ENCODE measurements at places on chromosomes 6 and 20. TPM values are rescaled to one million over a fixed set of nuclear protein-coding genes. Genes with fewer than 3 reads are reported as not detected.

The VWA7 gene
- total RNA-seq = 6.6 TPM

The CD24 gene
- total RNA-seq = not detected

The CDC25B gene
- 298 TPM for total RNA-seq

The CST4 gene
- not detected for total RNA-seq

The GRIK2 gene
- total RNA-seq = not detected

The RNF114 gene
- 50.1 TPM for total RNA-seq

The TREML1 gene
- not detected for total RNA-seq

The IL17A gene
- not detected for total RNA-seq

The ULBP3 gene
- total RNA-seq = 1.8 TPM

The GSTA2 gene
- not detected for total RNA-seq

The BPI gene
- total RNA-seq = not detected

The SEMG1 gene
- not detected for total RNA-seq

The KCNK16 gene
- total RNA-seq = not detected

The SLC24A3 gene
- total RNA-seq = not detected

The C6orf132 gene
- not detected for total RNA-seq

The MYLK4 gene
- 0.13 TPM for total RNA-seq

The MYL9 gene
- total RNA-seq = 0.18 TPM

Measured in activated CD8-positive, alpha-beta T cell treated with anti-CD3 and anti-CD28 coated beads, Interleukin-2, amount 10 ng/mL, durations not matched to agents 7 days and 5 days (primary cell).